LNCaP clone FGC (cell line): ENCODE measurements at places on chromosomes 11 and 22.

GRCh38 chr11:35466058-35466457 lies 46.7 kb upstream of the SLC1A2 start:
- no peak for DNase-seq

GRCh38 chr11:31922450-31922849 lies 111.3 kb upstream of the PAX6 start:
- DNase-seq = no peak

DNA sequence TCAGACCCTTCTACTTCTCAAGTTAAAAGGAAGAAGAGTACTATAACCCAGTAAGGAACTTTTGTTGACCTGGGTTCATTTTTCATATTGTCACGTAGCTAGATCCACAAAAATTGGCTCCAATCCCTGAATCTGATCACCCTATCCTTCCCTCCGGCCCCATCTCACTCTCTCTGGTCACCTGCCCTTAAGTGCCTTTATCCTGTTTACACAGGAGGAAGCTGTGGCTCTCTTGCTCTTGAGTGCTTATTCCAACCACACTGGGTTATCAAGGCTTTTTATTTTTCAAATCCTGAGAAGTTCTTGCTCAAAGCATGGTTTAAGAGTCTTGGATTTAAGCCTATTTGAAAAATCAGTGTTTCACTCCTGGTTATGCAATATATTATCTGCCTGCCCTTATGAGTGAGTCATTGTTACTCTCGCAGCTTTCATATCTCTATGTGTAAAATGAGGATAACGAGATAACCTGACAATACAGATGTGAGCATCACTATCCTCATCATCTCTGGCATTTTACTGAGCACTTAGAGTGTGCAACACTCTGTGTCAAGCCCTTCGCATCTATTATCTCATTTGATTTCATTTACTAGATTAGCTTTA lies 293.9 kb downstream of the GUCY1A2 start:
- no peak for DNase-seq

DNA sequence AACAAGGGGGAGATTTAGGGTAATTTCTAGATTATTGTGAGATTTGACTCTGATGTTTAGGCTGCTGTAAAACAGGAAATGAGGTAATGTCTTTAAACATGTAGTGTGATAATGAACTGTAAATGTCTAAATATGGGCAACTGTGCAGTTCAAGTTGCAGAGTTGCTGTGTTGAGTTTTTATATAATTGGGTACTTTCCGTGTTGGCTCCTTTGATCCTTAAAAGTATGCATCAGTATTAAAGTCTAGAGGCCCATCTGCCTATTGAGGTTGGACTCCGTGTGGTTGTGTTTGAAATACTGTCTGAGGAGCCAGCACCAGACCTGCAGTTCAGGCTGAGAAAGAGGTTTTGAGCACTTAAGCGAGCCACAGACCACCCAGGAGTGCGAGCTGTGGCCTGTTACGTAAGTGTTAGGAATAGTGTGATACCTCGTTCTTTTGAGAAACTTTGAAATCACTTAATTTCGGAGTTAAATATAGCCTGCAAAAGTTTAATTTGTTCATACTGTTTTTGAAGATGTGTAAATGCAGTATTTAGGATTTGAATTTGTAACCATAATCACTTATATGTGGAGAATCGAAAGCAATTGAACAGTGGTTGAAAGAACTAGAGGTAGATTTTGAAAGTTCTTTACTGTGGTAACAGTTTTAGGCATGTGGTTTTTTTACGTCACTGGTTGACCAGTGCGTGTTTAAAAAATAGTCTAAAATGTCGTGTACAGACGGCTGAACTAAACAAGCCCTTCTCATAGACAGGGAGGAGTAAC lies 9.0 kb downstream of the FAM118A start:
- DNase-seq = no peak

- DNase-seq = no peak
These were observed 99.4 kb upstream of the BLID start for GRCh38 chr11:122215244-122215992.

- no peak for DNase-seq
These were observed 64.6 kb downstream of the MORC2 start for GRCh38 chr22:30903876-30904460.

DNA sequence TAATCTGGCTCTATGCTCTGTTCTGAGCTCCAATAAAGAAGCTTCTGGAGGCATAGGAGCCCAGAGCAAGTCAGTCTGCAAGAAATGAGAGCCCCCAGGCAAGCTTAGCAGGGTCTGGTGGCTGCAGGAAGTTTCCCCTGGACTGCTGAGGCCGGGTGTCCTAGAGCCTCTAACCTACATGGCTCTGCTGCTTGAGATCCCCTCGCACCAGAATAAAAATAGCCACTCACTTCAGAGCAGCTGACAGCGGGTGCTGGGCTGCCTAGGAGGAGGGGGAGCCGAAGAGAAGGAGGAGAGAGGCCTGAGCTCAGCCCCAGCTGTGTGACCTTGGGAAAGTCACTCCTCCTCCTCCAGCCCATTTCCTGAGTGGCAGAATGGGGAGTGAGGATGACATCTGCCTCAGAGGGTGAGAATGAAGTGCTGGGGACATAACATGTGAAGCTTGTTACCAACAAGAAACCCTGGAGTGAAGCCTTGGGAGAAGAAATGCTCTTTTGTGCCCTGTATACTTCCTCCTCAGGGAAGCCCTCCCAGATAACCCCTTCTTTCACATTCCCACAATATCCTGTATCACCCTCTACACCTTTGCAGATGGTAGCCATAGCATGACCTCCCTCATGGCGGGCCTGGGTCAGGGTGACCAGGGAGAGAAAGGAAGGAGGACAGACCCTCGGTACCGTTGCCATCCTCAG lies 3.6 kb upstream of the INPP5J start:
- no peak for DNase-seq

DNA sequence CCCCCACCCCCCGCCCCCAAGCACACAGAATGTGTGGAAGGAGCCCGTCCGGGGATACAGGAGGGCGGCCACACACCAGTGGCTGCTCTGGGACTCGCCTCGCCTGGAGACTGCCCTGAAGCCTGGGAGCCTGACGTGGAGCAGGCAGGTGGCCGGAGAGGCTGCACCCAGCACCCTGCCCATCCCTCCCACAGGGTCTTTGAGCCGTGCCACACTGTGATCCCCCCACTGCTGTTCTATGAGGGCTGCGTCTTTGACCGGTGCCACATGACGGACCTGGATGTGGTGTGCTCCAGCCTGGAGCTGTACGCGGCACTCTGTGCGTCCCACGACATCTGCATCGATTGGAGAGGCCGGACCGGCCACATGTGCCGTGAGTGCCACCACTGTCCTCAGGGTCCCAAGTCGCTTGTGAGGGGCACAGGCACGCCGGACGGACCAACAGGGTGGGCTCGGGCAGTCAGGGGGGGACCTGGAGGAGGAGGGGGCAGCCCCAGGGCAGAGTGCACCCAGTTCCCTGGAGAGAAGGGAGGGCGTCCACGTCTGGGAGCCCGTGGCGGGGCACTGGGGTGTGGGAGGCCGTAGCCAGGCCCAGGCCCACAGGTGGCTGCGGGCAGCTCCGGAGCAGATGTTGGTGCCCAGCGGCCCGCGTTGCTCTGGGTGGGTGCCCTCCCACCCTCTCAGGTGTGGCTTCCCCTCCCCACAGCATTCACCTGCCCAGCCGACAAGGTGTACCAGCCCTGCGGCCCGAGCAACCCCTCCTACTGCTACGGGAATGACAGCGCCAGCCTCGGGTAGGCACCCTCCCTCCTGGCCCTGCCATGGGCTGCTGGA lies 27.0 kb upstream of the MUC5B start:
- DNase-seq = no peak

- DNase-seq = no peak
These were observed 88.7 kb downstream of the PKNOX2 start for GRCh38 chr11:125253289-125253688.

GRCh38 chr22:21028277-21029251 lies 3.8 kb downstream of the SLC7A4 start:
- no peak for DNase-seq

DNA sequence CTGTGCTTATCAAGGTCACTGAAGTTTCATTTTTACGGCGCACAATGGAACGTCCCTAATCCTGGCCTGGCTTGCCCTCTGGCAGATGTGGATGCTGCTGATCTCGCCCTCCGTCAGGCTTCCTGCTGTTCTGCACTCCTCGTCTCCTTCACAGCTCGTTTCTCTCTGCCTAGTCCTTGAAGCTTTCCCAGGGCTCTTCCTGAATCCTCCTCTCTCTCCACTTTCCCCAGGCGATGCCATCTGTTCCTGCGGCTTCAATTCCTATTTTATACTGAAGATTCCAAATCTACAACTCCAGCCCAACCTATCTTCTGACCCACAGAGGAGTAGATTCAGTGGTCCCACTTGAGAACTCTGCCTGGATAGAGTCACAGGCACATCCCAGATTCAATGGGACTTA lies 14.2 kb downstream of the SLC22A8 start:
- no peak for DNase-seq

DNA sequence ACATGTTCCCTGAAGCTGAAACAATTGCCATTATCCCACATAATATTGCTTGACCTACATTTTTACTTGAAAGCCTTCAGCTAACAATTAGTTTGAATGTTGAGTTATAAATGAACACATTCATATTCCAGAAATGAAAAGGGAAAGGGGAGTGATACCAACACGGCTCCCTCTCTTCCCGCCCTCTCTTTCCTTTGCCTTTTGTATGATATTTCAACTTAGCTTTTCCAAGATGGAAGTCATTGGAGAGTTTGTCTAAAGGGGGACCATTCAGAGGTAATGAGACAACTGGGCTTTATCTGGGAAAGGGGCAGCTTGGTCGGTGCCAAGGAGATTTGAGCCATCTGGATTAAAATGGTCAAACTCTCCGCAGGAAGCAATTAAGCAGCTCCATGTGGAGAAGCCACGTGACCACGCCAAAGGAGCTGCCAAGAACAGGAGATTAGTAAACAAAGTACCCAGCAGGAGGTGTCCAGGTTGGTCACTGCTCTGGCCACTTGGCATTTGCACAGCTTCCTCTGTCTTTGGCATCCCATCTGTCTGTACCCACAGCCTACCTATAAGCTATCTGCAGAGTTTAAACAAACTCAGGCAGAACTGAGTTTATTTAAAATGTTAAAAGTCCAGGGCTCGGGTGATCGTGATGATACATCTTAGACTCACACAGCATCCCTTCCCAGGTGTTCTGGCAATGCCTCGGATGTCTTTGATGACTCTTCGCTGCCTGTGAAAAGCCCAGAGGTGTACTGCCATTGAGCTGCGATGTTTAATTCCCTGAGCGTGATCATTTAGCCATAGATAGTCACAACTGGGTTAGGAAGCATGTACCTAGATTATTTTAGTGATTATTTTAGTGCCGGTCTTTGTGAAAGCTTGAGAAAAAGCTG lies 735.9 kb downstream of the NTM start:
- DNase-seq = peak; percentile 54
